ENCODE measurements at places on chromosomes 7 and 10.

- DNase-seq, result no peak
Observed at GRCh38 chr10:3873728-3874461, 88.9 kb upstream of the KLF6 start.

DNA sequence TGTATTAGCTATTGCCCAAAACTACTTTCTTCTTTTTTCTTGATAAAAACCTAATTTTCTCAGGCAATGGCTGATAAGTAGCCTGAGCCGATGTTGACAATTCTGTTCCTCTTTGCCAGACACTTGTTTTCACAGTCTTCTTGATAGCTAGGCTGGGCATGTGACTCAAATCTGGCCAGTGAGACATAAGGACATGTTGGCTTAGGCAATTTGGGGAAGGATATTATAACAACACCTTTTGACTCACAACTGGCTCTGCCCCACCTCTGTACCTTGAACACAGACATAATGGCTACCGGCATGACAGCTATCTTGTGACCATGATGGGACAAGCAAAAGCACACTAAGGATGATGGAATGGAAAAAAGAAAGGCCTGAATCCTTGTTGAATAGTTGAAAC, 72.9 kb upstream of the GPR22 start:
- DNase-seq, result no peak

DNA sequence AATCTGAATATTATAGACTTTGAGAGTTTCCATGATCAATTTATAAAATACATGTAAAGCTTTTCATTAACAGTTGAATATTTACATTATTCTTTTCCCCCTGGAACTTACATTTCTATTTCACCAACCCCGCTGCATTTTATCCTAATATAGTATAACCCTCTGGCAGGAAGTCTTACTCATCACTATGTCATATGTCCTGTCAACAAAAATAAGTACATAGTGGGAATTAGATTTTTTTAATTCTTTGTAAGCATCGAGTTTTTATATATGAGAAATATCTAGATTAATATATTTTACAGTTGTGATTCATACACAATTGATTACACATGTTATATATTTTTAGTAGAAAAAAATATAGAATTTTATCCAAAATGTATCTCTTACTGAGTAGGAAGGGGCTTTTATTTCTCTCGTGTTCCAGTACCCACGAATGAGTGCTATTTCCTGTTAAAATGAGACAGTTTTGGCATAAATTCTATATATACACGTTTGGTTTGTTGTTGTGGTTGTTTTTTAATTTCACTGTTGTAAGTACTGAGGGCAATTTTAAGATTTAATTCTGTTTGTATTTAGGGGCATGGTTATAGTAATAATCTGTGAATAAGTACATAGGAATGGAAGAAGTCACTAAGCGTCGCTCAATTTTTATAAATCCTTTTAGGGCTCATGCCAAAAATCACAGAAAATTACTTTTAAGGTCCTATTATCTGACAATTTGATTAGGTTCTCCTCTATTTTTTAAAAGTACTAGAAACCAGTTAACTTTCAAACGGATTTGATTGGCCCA, 87.1 kb downstream of the HECW1 start:
- no peak for DNase-seq

- DNase-seq, result no peak
Observed at GRCh38 chr7:75924889-75925288, 9.9 kb downstream of the POR start.

GRCh38 chr7:3206771-3207191, 94.3 kb upstream of the SDK1 start:
- no peak for DNase-seq

DNA sequence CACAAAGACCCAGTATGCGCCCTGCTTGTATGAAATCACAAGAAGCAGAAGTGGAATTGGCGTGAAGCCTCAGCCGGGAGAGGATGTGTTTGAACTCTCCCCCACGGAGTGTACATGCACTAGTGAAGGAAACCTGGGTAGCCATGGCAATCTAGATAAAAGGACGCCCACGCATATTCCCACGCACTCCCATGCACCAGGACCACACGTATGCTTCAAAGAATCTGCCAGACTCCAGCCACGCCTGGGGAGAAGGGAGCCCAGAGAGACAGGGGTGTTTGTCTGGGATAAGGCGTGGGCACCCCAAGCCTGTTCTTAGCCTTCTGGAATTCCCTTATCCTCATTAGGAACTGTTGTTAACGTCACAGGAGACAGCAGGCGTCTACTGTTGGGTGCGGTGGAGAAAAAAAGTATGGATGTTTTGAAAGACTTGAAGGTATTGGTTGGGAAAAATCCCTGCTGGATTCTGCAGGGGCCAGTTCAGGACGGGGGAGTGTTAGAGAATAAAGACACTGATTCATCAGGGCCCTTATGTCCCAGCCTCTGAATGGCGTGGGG, 28.9 kb upstream of the ECHDC3 start:
- no peak for DNase-seq

- no peak for DNase-seq
Observed at GRCh38 chr7:74514131-74514591, 60.5 kb downstream of the GTF2IRD1 start.

DNA sequence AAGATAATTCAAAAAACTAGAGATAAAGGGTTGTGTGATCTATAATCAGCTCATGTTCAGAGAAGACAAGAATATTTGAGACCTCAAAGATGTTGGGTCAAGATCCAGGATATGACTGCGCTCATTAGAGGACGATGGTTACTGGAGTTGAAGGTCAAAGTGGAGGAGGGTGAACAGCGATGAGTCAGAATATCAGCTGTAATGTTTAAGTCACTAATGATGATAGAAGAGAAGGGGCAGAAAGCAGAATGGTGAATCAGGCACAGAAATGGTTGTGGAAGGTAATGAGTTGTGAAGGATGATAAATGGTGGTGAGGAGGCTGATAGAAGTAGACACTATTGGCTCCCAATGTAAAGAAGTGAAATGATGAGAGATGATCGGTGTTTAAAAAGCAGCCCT, 540.3 kb downstream of the INHBA start:
- no peak for DNase-seq

Measured in chondrocyte (in vitro differentiated cells).